ENCODE measurements at places on chromosomes 5 and 9.

DNA sequence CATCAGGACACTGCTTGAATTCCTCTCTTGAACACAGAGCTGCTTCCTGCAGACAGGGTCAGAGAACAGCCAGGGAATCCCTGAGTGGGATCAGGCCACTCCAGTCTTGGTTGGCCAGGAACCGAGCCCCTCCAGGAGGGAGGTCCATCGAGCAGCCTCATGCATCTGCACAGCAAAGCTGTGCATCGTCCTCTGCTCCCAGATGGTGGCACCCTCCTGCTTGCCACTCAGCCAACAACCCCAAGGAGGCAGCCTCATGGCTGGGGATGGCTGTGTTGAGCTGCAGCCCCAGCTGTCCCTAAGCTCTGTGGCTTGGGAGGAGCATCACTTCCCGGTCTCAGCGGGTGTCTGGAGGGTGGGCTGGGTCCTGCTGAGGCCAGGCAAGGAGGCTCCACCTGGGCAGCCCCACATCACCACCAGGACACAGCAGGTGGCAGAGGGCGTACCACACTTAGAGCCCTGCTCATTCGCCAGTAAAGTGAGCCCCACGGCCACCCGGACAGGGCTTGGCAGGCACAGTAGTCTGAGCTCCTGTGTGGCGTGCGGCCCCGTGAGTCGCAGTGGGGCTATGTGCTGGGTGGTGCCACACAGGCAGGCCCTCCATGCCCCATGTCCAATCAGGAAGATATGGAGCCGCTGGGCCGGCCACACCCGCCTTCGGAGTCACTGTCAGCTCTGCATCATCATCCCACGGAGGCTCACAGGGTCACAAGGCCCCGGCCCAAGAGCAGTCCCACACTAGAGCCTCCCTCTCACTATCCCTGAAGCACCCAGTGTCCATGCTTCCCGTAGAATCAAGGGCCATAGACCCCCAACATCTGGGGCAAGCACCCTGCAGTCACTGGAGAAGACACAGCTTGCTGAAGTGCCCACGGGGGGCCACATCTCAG is 11.9 kb downstream of the LPCAT1 start:
- DNase-seq = no peak

DNA sequence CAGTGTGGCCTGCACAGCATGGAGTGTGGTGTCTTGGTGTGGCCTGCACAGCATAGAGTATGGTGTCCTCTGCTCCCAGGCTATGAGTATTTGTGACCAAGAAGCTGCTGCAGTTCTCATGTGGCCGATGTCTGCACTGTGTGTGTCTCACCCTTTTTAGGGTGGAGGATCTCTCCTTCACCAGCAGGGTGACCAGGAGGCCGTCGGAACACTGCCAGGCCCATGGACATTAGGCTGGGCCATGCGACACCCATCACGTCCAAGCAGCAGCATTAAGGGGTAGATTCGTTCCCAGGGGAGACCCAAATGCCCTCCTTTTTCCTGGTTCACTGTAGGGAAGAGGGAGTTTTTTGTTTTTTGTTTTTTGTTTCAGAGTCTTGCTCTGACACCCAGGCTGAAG is 115.3 kb upstream of the SPIN1 start:
- DNase-seq = no peak

GRCh38 chr9:108136656-108137055 is 647.1 kb upstream of the KLF4 start:
- no peak for DNase-seq

DNA sequence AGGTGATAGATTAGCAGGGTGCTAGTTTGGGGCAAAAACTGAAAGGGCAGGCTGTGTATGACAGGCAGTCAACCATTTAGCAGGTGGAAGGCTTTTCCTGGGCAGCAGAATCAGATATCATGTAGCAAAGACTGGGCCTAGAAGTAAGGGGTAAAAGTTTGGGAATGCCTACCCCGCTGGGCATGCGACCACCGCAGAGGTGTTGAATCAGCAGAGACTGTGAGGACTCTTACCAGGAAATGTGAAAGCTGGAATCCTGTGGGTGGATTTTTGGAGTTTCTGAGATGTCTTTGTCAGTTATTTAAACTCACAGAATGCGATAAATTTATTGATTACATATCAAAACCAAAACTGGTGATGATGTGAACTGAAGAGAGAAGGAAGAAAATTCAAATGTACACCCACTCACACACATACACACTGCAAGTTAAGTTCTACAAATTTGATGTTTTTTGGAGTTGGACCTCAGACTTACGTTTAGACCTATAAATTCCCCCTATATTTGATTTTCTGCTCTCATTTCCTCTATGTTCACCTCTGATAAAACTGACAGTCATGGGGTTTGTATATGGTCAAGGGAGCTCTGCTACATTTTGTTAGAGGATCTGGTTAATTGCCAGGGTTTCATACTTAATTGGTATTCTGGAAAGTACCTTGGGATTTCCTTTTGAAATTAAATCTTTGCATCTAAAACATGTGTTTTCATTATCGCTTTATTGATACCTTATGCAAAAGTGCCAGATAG is 333.6 kb downstream of the CSNK1G3 start:
- DNase-seq = no peak

- DNase-seq = no peak
Measured at GRCh38 chr9:110821064-110821463, 152.5 kb downstream of the MUSK start.

GRCh38 chr9:137084526-137084925 is 2.3 kb upstream of the MAN1B1 start:
- DNase-seq = no peak

- no peak for DNase-seq
Measured at GRCh38 chr9:115212832-115213231, 94.9 kb upstream of the TNC start.

- no peak for DNase-seq
Measured at GRCh38 chr5:172624996-172625964, 15.8 kb upstream of the NEURL1B start.

GRCh38 chr5:141478321-141478945 is 2.7 kb downstream of the PCDHGC3 start:
- DNase-seq = no peak

DNA sequence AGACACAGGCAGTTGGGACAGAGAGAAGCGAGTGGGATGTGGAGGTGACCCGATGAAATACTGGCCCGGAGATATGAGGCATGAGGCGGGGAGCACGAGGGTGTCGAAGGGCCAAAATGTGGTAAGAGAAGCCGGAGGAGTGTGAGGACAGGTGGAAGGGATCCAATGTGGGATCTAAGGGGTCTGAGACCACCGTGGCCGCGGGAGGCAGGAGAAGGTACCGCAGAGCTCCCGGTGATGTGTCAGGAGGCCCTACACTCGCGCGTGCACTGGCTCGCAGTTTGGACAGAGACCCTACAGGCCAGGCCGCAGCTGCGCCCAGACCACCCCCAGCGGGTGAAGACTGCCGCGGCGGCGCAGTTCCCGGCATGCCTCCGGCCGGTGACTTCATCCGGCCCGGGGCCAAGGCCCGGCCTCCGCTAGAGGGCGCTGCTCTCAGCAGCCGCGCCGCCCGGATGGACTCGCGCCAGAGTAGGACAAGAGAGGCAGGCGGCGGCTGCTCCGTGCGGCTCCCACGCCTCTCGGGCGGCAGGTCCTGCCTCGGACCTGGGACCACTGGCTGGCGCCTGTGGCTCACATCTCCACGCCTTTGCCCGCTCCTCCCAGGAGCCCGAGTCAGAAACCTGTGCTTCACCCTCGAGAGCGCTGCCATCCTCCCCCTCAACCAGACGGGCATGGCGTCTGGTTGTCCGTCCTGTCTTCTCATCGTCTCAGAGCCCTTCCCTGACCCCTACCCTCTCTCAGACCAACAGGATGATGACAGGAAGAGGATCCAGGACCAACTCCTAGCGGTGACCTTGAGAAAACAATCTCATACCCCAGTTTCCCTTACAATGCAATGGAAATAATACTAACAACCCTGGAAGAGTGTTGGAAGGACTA is 35.4 kb upstream of the STING1 start:
- peak; percentile 62 for DNase-seq

GRCh38 chr5:6371079-6371810 is 7.1 kb downstream of the MED10 start:
- no peak for DNase-seq

DNA sequence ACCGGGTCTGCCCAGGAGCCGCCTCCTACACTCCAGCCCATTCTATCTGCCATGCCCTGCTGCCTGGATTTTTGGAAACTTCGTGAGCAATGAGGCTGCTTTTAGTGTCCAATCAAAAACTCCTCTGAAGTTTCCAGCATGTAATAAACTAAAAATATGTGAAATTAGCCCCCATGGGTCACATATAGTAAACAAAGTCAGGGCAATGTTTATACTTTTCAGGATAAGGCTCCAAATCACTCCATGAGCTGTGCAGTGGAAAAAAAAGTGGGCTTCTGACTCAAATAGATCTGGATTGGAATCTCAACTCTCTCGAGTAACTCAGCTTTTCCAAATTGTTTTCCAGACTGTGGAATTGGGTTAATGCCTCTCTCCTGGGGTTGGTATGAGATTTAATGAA is 68.2 kb downstream of the PIK3R1 start:
- no peak for DNase-seq

DNA sequence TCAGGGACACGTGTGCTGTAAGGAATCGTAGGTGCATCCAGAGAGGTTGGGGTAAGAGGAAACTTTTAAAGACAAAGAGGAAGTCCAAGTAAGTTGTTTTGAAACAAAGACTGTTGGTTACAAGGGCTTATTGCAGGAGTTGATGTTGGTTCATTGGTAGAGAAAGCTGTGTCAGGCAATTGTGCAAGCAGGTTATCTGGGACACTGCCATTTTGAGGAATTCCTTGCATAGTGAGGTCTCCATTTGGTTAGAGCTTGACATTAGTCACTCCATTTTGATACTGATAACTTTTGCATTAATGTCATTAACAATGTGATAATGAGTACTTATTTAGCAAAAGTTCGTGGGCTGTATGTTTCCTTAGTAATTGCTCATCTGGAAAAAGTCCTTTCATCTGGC is 24.9 kb downstream of the CNOT6 start:
- DNase-seq = no peak

- DNase-seq = no peak
Measured at GRCh38 chr9:127318651-127319167, 54.1 kb downstream of the GARNL3 start.

GRCh38 chr9:121863955-121864354 is 212.5 kb downstream of the DAB2IP start:
- DNase-seq = no peak

DNA sequence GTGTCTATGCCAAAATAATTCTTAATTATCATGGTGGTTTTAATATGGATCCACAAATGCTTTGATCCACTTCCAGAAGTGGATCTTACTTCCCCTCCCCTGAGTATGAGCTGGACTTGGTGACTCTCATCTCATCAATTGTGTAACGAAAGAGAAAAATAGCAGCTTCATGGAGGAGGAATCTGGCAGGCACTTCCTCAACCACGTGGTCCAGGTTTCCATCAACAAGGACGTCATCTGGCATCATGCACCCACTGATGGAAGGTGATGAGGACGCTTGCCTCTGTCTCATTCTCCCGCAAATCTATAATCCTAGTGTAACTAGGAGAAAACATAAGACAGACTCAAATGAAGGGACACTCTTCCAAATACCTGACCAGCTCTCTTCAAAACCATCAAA is 54.6 kb upstream of the S1PR3 start:
- DNase-seq = no peak

DNA sequence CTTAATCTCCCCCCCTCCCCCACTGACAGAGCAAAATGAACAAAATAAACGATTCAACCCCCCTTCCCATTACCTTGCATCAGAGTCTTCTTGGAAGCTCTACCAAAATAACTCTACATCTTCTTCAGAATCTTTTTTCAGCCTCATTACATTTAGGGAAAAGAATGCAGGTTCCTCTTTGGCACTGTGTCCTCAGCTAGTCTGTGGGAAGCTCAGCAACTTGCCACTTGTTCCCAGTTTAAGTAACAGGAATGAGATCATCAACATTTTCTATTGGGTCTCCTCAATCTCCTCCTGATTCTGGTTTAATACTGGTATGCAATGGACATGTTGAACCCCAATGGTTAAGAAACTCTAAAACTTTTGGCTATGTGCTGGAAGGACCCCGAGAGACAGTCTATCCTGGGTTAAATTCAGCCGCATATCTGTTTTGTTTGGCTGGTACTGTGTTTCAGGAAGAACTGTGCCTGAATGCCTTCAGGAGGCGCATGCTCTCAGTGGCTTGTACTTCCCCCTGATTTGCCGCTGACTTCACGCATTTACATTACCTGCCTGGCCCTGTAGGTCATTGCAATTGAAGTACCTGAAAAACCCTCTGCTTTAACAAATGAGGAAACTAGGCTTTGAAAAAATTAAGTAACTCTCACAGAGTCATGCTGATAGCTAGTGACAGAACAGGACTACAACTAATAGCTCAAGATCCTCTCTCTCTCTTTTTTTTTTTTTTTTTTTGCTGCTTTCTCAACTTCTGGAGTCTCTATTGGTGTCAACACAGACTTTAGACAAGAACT is 78.1 kb upstream of the HMHB1 start:
- no peak for DNase-seq

DNA sequence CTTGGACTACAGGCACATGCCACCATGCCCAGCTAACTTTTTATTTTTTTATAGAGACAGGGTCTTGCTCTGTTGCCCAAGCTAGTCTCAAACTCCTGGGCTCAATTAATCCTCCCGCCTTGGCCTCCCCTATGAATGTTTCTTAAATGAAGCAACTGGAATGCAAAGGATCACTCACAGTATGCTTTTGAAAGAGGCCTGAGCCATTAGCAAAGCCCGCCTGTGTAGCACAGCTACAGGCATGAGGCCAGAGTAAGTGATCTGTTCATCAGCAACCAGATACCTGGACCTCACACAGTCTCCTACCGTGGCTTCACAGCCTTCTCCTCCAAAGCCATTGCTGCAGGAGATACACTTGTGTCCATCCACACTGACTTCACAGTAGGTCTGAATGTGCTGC is 16.9 kb upstream of the RNF183 start:
- DNase-seq = no peak

GRCh38 chr5:17120209-17120608 is 97.2 kb upstream of the BASP1 start:
- no peak for DNase-seq

- no peak for DNase-seq
Measured at GRCh38 chr5:4866131-4866659, 273.9 kb upstream of the ADAMTS16 start.

- DNase-seq = no peak
Measured at GRCh38 chr5:146425023-146425422, 22.1 kb upstream of the TCERG1 start.

DNA sequence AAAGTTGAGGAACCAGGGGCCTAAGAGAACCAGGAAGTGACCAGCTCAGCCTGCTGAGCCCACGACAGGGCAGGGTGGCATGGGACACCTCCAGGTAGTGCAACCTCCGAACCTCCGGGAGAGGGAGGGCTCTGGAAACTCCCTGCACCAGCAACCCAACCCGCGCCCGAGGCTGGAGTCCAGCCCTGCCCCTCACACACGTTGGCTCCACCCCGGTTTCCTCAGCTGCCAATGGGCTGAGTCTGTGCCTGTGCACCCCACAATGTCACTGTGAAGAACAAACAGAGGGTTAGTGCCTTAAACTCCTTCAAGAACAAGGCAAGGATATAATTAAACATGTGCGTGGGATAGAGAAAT is 17.0 kb upstream of the UNC5A start:
- no peak for DNase-seq

DNA sequence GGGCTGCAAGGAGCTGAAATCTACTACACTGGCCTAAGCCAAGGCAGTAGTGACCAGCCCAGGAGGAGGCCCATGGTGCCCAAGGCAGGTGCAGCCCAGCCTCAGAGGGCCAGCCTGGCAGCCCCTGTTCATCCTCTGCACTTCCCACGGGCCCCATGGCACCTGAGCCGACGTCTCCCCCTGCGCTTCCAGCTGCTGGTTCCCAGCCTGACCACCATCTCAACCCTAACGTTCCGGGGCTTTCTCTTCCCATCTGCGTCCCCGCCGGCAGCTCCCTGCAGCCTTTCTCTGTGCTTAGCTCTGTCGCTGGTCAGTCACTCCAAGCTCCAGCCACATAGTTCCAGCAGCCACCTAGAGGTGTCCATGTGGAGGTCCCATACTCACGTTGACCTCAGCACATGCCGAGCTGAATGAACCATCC is 105.5 kb upstream of the LMX1B start:
- no peak for DNase-seq
